ENCODE measurements at places on chromosomes 3 and 15.

DNA sequence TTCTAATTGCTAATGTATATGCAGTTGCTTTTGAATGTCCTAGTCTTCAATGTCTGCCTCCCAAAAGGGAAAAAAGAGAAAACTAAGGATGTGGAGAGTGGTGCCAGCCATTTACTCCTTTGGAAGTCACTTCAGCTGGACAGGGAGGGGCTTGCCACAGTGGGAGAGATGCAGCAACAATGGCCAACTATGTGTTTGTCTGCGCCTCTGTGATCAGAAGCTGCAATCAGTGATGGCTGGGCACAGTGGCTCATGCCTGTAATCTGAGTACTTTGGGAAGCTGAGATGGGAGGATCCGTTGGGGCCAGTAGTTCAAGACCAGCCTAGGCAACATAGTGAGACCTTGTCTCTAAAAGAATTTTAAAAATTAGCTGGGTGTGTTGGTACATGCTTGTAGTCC lies 16.7 kb upstream of the CLRN1 start:
- no peak for DNase-seq

GRCh38 chr3:132174500-132174899 lies 139.7 kb upstream of the CPNE4 start:
- DNase-seq: no peak

DNA sequence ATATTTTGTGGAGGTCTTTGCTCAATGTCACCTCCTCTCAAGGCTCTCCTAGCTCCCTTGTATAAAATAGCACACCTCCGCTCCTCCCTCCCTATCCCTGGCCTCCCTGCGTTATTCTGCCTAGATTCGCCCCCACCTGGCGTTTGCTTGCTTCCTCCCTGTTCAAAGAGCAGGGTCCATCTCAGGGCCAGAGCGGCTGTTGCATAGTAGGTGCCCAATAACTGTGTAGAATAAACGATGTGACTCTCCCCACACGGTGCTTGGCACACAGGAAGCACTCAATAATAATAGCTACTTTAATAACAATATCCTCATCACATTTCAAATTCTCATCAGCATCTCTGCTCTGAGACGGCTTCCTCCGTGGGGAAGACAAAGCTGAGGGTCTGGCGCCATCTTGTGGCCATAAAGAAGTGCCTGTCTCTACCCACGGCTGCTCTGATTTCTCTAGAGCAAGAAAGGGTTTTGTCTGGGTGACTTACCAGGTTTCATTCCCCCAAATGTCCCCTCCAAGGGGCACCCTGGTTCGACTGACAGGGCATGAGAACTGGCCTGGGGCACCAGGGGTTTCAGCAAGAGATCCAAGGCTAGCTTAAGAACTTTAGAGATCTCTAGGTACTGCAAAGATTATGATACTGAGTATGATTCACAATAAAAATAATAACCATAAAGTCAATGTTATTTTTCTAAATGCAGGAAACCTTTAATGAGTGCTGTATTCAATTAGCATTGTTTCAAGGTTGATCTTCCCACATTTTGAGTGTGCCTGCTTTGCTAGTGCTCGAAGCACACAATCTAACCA lies 16.1 kb downstream of the CD276 start:
- DNase-seq: peak; percentile 52

GRCh38 chr3:43348852-43349574 lies 62.7 kb downstream of the SNRK start:
- no peak for DNase-seq

DNA sequence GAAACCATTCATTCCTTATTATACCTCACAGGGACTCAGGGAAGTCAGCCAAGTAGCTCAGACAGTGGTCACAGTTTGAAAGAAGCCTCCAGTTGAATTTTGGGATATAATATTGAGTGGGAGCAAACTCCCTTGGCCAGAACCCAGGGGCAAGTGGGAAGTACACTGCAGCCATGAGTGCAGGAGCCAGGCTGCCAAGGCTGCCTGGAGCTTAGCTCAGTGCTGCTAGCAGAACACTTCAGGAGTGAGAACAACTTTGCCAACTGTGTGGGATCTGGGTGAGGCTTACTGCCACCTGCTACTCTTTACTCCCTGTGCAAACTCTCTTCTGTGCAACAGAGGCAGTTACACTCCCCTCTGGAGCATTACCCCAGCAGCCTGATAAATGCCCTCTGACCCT lies 4.6 kb downstream of the OR5K3 start:
- no peak for DNase-seq

DNA sequence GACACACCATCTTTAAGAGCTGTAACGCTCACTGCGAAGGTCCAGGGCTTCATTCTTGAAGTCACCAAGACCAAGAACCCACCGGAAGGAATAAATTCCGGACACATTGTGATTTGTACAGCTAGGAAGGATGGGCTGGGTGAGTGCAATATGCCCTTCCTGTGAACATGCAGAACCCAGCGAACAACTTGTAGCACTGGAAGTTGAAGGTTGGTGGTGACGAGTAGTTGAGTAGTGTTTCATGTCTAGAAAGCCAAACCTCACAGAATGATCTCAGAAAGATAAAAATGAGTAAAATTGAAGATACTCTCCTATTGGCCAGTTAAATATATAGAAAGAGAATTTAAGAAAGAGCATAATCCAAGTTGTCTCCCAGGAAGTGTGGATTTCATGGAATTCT lies 462.2 kb upstream of the CFAP20DC start:
- no peak for DNase-seq

DNA sequence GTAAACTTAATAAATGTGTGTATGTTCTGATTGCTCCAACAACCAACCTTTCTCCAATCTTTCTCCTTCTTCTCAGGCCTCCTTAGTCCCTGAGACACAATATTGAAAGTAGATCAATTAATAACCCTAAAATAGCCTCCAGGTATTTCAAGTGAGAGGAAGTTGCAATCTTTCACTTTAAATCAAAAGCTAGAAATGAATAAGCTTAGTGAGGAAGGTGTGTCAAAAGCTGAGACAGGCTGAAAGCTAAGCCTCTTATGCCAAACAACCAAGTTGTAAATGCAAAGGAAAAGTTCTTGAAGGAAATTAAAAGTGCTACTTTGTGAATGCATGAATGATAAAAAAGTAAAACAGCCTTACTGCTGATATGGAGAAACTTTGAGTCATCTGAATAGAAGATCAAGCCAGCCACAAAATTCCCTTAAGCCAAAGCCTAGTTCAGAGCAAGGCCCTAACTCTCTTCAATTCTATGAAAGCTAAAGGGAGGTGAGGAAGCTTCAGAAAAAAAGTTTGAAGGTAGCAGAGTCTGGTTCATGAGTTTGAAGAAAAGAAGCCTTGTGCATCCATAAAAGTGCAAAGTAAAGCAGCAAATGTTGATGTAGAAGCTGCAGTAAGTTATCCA lies 38.6 kb downstream of the CCDC80 start:
- DNase-seq: no peak

DNA sequence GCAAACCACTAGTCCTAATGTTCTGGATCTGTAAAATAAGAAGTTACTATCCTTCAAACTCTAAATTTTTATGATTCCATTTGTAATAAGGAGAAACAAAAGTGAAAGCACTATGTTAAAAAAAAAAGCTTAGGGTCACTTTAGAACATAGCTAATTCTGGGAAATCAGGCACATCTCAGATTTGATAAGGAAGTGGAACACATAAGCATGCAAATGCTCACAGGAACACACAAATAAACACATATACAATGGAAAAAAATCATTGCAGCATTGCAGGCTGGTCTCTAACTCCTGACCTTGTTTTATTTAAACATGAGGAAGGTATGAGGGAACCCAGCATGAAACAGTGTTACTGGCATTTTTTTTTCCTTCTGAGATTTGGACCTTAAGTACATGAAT lies 63.2 kb upstream of the TNFSF10 start:
- no peak for DNase-seq

DNA sequence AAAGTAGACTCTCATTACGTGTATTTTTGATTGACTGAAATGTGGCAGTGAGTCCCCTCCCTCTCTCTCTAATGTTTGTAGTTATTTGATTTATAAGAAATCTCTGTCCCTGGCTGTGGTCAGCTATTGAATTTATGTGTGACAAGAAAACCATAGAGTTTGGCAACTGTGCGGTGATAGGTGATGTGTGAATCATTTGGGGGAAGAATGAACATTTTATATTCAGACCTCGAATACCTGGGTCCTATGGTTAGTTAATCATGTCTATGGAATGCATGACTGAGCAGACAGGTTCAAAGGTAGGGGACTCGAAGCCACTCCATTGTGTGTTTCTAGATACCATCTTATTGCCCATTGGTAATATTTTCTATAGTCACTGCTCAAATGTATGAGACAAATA lies 712.1 kb downstream of the MECOM start:
- no peak for DNase-seq

DNA sequence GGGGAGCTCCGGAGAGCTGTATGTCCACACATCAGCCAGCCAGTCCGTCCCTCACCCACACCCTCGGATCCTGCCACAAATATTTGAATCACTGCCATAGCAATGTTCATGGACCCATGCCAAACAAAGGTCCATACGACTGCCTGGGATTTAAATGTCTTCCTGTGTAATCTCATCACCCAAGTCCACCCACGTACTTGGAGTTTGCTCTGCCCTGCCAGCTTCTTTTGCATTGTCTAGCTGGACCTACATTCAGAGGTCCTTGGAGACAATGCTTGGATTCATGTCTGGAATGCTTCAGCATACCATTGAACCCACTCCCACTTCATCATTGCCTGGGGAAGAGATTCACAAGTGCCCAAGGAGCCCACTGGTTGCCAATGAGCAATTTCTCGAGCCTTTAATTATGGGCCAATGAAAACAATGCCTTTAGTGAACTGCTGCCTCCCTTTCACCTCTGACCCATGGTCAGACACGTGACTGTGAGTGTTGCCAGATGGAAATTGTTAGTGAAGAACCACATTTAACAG lies 90.4 kb upstream of the PHLDB2 start:
- DNase-seq: no peak

DNA sequence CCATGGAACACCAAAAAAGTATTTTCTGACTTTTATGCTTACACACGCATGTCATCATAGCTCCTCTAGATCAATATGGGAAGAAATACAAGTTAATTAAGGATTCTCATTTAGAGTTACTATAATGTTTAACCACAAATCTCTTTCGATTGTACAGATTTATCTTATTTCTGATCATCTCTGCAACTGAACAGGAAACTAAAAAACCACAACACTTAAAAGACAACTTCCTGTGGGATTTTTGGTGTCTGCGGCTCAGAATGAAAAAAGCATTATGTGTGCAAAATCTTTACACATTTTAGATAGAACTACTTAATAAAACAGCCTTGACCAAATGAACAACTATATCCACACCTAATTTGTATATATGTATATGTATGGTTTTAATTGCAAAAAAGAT lies 3.0 kb upstream of the TJP1 start:
- no peak for DNase-seq

GRCh38 chr3:74763830-74764229 lies 149.4 kb upstream of the CNTN3 start:
- no peak for DNase-seq

DNA sequence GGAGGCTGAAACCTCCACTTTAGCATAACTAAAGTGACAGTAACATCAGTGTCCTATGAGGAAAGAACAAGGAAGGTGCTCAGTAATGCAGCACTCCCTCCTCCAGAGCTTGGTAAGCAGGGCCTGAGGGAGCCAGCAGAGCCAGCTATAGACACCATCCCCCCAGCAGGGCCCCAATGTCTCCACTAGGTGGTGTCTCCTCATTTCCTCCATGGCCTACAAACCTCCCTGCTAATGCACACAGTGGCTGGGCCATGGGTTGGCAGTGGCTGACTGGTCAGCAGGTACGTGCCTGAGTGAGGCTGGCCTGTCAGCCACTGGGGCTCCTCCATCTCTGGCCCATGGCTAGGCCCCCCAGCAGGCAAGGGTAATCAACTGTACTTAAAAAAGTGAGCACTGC lies 13.6 kb downstream of the MRPS25 start:
- no peak for DNase-seq

- no peak for DNase-seq
Measured at GRCh38 chr3:187802928-187803259, 57.6 kb upstream of the BCL6 start.

- no peak for DNase-seq
Measured at GRCh38 chr15:77981281-77982126, 96.0 kb downstream of the TBC1D2B start.

Data from stimulated activated CD4-positive, alpha-beta T cell treated with anti-CD3 and anti-CD28 coated beads, Interleukin-1b, Interleukin-23, amount 100 ng/mL, for 1 hour (primary cell).